Stimulated activated CD8-positive, alpha-beta memory T cell treated with anti-CD3 and anti-CD28 coated beads, Interleukin-7, amount 100 ng/mL, for 24 hours (primary cell): ENCODE measurements at places on chromosomes 11 and 22.

DNA sequence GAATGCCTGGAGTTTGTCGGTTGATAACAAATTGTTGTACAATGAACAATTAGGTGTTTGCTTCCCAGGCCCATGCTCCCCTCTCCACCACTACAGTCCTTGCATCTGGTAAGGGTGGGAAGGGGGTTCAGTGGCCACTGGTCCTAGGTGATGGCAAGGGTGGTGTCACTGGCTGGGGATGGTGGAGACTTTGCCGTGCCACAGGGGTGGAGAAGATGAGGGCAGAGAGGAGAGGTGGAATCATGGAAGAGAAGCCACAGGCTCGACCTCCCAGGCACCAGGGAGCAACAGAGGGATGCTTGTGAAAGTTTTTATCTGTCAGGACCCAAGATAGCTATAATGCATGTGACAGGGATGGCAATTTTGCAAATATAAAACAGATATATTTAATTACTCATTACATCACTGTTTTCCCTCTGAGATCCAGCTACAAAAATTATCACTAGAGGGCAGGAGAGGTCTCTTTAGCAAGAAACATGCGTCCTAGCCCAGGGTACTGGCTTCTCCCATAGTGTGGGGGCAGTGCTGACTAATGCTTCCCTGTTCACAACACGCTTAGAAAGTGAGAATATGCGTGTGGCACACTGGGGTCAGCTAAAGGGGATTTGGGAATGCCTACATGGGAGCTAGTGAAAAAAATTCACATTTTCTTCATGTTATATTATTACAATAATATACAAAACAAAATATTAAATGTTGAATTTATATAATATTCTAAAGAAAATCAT, 49.0 kb upstream of the AMPD3 start:
- DNase-seq, result peak; percentile 30

GRCh38 chr11:62217191-62217748, 8.8 kb downstream of the SCGB2A1 start:
- no peak for DNase-seq

- no peak for DNase-seq
Observed at GRCh38 chr11:122319085-122319484, 203.1 kb upstream of the BLID start.

DNA sequence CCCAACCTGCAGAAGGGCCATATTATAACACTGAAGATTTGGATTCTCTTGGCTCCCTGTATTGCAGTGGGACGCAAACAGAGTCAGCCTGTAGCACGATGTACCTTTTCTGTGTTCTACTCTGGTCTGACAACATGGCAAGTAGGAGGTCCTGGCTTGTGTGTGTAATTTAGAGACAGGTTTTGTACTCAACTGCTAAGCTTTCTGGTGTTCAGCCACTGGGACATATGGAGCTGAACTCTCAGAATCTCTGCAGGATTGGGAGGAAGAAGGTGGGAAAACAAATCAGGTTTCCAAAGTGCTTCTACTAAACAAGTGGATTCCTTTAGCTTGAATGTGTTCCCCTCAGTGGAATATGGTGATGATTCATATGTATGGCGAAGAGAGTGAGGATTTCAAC, 192.5 kb upstream of the MTMR2 start:
- DNase-seq, result no peak

GRCh38 chr11:118643995-118644345, 35.5 kb downstream of the TREH start:
- no peak for DNase-seq

- peak; percentile 64 for DNase-seq
Observed at GRCh38 chr11:59053387-59053786, 32.7 kb upstream of the GLYATL1B start.

DNA sequence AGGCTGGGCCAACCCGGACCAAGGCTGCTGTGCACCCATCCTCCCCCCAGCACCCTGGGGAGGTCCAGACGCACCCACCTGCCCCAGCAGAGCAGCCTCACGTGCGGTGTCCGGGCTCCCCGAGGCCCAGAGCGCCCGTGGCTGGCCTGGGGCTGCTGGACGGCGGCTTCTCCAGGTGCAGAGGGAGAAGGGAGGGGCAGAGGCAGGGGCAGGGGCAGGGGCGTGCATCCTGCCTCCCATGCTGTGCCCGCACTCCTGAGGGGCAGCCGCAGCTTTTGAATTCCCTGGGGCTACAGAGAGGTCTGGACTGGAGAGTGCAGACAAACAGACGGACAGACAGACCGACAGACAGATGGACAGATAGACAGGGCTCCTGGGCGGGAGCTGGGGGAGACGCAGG, 83.6 kb upstream of the PRR5 start:
- DNase-seq, result no peak

DNA sequence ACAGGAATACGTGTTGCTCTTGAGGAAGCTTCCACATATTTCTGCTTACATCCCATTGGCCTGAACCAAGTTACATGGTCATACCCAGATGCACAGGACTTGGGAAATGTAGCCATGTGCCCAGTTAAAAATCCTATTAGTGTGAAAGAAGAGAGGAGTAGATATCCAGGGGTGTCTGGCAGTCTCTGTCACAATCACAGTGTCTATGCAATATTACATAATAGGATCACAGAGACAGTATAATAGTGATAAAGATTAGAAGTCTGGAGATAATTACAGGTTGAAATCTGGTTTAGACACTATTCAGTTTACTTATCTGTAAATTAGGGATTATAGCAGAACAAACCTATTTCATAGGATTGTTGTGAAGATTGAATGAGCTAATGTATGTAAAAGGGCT, 62.6 kb upstream of the SLC6A5 start:
- DNase-seq, result no peak

- no peak for DNase-seq
Observed at GRCh38 chr11:107263844-107264563, 193.6 kb downstream of the CWF19L2 start.

DNA sequence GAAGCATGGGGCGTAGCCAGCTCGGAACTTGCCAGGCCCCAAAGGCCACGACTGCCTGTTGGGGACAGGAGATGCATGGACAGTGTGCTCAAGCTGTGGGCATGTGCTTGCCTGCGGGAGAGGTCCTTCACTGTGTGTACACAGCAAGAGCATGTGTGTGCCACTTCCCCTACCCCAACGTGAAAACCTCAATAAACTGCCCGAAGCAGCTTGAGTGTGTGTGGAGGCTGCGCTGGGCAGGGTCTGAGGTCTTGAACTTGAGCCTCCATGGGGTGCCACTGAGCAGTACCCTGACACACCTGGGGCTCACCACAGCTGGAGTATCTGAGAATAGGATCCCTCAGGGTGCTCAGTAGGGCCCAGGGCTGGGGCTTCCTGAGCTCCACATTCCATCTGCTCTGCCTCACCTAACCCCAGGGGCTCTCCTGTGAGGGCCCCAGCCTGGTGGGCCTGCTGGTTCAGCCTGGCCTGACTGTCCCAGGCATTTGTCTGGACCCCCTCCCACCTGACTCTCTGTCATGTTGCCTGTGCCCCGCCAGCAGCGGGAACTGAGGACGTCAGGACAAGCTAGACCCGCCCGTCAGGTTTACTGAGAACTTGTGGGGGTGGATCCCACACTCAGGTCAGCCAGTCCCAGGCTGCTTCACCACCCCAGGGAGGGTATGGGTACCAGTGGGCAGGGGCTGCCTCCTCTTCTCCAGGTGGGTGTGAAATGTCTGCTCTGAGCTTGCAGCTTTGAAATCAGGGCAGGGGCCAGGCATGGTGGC, 3.2 kb downstream of the RASSF7 start:
- no peak for DNase-seq

- DNase-seq, result no peak
Observed at GRCh38 chr11:17221968-17222367, 14.2 kb upstream of the PIK3C2A start.

- no peak for DNase-seq
Observed at GRCh38 chr11:44575288-44575672, 9.8 kb downstream of the CD82 start.
